NCI-H345 (cell line): ENCODE measurements at places on chromosomes 1 and 21.

- no peak for DNase-seq
Measured at GRCh38 chr1:208211921-208212843, 32.0 kb downstream of the PLXNA2 start.

DNA sequence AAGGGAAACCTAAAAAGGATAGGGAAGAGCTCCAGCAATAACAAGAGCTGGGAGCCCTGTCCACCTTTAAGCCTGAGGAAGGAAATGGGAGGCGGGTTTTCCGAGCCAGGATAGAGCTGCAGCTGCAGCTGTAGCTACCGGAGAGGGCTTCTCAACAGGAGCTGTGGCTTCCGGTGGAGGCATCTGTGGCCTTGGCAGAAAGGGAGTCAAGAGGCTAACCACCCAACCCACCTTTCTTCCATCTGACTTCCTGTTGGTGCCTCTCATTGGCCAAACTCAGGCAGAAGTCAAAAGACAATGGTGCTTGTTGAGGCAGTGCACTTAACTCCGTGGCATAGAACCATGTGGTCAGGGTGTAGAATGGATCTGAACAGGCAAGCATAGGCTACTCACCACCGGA lies 313.1 kb upstream of the DAB1 start:
- DNase-seq = no peak

GRCh38 chr1:113325022-113325421 lies 65.3 kb upstream of the MAGI3 start:
- DNase-seq = no peak

- no peak for DNase-seq
Measured at GRCh38 chr1:168032029-168032428, 95.2 kb upstream of the MPC2 start.

GRCh38 chr1:197674286-197674685 lies 101.0 kb downstream of the DENND1B start:
- no peak for DNase-seq

GRCh38 chr1:168365719-168366479 lies 85.2 kb downstream of the TBX19 start:
- no peak for DNase-seq

DNA sequence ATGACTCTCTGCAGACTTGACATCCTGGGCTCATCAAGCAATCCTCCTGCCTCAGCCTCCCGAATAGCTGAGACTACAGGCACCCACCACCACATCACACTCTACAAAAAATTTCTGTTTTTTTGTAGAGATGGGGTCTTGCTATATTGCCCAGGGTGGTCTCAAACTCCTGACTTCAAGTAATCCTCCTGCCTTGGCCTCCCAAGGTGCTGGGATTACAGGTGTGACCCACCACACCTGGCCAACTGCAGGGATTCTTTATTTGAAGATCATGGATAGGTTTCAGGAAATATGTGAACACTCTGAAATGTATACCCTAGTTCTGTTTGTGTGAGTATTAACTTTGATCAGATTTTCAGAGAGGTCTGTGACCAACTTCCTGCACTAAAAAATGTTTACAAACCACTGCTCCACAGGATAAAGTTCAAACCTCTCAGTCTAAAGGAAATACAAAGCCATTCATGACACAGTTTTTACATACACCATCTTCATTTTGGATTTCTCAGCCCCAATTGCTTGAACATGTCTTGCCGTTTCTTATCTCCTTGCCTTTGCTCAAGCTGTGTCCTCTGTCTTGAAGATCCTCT lies 252.3 kb upstream of the FGGY start:
- no peak for DNase-seq

- DNase-seq = no peak
Measured at GRCh38 chr1:94698759-94699502, 121.2 kb upstream of the SLC44A3 start.

DNA sequence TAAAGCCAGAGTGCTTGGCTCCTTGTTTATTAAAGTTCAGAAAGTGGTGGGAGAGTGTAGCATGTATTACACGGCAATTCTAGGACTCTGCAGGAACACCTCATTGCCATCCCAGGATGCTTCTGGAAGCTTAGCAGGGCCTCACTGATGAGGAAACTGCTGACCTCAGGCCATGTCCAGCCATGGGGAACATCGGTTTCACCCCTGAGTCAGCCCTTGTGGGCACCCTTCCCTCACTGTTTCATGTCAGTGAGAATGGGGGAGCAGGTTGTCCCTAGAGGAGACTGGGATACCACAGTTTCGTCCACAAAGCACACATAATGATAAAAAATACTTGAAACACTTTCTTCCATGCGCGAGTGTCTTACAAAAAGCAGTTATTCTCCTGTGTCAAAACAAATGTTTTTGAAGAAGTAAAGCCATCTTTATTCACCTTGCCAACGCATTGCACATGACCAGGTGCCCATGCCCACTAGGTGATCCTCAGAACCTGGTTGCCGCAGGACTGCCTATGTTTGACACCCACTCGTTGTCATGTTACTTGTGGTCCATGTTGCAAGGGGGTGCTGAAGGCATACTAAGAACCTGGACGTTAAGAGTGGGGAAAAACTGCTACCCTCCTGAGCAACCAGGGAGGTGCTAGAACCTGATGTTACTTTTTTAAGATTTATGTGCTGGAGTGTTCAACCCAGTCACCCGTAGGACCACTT lies 41.2 kb upstream of the TTC22 start:
- no peak for DNase-seq

DNA sequence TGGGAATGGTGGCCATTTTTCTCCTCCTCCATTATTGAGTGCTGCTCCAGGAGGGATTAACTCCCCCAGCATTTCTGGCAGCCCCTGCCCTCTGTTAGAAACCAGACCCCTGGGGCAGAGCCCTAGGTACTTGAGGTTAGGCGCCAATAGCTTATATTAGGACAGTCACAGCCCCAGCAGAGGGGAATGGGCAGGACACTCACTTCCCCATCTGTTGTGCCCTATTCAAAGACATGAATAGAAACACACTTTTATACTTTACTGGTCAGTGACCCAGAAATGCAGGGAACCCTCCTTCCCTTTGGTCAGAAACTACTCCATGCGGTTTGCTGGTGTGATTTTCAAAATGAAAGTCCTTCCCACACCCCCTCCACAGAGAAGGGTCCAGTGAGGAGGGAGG lies 267.7 kb downstream of the PTBP2 start:
- DNase-seq = no peak

DNA sequence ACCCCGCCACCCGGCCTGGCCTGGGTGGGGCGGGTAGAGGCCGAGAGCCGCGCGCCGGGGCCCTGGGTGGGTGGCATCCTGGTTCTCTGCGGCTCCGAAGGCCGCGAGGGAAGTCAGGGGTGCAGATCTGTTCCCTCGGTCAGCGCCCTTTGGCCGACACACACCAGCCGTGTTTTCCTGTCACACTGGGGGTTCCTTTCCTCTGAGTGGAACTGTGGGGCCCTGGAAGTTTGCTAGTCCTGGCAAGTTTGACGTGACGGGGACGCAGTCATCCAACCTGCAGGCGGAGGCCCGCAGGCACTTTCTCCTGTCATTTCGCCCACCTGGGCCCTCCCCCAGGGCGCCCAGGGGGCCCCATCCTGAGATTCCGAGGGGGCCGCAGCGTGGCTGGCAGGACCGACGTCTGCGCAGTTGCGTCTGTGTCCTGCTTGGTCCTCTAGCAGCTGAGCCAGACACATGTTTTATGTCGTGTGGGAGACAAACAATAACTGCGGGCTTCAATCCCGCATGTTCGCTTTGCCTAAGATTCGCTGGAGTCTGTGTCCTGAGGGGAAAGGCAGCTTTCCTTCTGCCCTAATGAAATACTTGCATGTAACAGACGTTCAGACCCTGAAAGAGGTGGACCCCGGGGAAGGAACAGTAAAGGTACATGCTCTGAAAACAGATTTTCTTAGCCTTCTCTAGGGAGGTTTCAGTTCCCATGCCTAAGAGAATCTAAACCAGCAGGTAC lies 1.5 kb downstream of the FAM163A start:
- no peak for DNase-seq

DNA sequence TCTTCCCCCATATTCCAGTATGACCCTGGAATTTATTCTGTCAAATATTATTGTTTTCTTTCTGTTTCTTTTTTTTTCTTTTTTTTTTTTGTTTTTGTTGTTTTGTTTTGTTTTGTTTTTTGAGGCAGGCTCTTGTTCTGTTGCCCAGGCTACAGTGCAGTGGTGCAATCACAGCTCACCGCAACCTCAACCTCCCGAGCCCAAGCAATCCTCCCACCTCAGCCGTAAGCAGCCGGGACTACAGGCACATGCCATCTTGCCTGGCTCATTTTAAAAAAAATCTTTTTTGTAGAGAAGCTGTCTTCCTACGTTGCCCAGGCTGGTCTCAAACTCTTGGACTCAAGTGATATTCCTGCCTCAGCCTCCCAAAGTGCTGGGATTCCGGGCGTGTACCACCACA lies 237.6 kb downstream of the SMYD3 start:
- no peak for DNase-seq

- DNase-seq = no peak
Measured at GRCh38 chr1:59701376-59701775, 113.4 kb upstream of the HOOK1 start.

DNA sequence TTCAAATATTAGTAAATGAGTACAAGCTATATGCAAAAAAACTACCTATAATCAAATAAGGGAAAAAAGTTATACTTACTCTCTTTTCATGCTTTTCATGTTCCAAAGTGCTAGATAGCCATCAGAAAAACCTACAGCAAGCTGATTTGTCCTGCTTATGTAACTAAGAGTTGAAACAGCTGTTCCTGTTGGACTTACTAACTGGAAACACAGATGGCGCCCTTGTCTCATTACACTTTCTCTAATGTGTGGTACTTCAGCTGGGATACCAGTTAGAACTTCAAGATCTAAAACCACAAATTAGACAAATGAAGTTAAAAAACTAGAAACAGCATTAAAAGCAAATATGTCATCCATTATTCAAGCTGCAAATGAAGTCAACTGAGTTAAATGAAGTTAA lies 24.3 kb downstream of the AHCTF1 start:
- peak; percentile 21 for DNase-seq

GRCh38 chr1:44407430-44408211 lies 2.6 kb downstream of the RNF220 start:
- DNase-seq = no peak
